ENCODE measurements at places on chromosomes 7 and 10. TPM values are rescaled to one million over a fixed set of nuclear protein-coding genes. Genes with fewer than 3 reads are reported as not detected.

SAMD9 gene
- total RNA-seq: 94.9 TPM

NUTM2E gene
- 0.18 TPM for total RNA-seq

PPRC1 gene
- total RNA-seq: 35.8 TPM

ITIH5 gene
- total RNA-seq: not detected

ADRB1 gene
- 0.20 TPM for total RNA-seq

PTER gene
- 18.3 TPM for total RNA-seq

TRIM50 gene
- not detected for total RNA-seq

TMEM26 gene
- not detected for total RNA-seq

DNA sequence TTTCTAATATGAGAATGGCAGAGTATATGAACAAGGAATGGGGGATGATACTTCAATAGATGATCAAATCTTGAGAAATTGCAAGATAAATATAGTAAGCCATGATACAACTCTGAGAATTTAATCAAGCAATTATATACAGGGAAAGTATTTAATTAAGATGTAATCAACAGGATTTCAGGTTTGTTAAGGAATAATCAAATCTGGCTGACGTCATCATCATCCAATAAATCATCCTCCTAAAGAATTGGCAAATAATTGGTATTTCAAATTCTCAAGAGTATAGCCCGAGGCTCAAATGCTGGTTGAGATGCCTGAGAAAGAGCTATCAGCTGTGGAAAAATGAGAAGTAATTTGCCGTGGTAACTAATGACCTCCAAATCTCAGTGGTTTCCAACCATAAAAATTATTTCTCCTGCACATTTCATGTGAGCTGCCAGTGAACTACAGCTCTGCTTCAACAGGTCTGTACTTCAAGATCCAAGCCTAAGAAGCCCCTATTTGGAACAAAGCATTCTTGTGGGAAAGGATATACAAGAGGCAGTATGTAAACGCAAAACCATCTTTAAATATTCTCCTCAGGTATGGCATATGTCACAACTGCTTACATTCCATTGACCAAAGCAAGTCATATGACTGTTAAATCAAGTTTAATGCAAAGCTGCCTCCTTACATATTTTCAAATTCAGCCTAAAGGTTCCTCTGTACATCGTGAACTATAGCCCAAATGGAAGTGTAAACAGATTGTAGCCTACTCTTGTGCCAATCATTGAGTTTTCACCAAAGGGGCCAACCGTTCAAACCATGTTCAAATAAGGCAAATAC lies 503.0 kb downstream of the KIF20B start:
- no peak for DNase-seq
- H3K27ac ChIP-seq: no peak overlapping the region
- H3K4me1 ChIP-seq: no peaks in the 10 kb centered on the region
- no peaks in the 10 kb centered on the region for H3K36me3 ChIP-seq
- H3K27me3 ChIP-seq: no peaks in the 10 kb centered on the region

DNA sequence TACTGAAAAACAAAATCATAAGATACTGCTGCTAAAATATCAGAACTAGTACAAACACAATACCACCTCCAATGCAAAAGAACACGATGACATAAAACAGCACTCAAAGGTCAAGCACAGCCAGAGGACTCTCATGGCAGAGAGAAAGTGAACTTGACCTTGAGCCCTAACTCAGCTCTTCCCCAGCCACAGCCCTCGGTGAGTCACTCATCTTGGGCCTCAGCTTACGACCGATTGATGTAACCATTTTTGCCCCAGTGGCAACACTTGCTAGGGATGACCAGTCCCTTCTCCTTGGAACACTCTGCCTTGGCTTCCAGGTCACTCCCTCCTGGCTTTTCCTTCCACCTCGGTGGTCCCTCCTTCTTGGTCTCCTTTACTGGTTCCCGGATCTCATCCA lies 77.8 kb downstream of the JAZF1 start:
- no peaks in the 10 kb centered on the region for H3K27me3 ChIP-seq
- H3K4me1 ChIP-seq: peaks cover 3% of the 10 kb centered on the region
- H3K36me3 ChIP-seq: no peaks in the 10 kb centered on the region
- H3K27ac ChIP-seq: no peak overlapping the region
- no peak for DNase-seq

DNA sequence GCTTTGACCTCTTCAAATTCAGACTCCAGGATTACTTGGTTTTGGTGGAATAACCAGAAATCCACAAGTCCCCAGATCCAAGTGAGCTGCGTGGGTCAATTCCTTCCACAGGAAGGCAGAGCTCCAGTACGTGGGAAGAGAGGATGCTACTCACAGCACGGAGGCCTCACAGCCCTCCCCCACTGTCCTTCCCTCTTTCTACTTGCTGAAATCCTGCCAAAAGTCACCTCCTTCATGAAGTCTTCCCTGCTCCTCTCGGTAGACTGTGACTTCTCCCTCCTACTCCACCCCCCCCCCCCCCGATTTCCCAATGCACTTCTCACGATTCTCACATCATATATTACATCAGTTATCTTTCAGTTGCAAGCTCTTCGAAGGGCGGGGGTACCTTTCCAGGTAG lies 12.3 kb downstream of the CAMK2G start:
- H3K27ac ChIP-seq: no peak overlapping the region
- H3K36me3 ChIP-seq: peaks cover 70% of the 10 kb centered on the region
- no peak for DNase-seq
- H3K27me3 ChIP-seq: no peaks in the 10 kb centered on the region
- peaks cover 95% of the 10 kb centered on the region for H3K4me1 ChIP-seq
- H3K4me3 ChIP-seq: no peak overlapping the region

DNA sequence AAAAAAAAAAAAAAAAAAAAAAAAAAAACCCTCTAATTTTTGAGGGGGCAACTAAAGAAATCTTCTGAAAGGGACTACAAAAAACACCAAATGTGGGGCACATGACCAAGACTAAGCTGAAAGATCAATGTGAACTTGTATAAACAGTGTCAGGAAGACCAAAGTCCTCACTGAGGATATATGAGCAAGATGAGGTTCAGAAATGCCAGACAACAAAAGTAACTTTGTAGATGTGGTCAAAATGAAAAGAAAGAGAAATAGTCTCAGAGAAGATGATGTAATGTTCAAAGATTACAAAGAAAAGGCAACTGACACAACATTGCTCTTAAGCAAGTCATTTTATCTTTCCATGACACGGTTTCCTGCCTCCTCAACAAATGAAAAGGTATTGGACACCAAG lies 48.7 kb upstream of the PTPRZ1 start:
- H3K36me3 ChIP-seq: no peaks in the 10 kb centered on the region
- H3K4me1 ChIP-seq: no peaks in the 10 kb centered on the region
- no peak for DNase-seq
- no peak overlapping the region for H3K4me3 ChIP-seq
- no peaks in the 10 kb centered on the region for H3K27me3 ChIP-seq

DNA sequence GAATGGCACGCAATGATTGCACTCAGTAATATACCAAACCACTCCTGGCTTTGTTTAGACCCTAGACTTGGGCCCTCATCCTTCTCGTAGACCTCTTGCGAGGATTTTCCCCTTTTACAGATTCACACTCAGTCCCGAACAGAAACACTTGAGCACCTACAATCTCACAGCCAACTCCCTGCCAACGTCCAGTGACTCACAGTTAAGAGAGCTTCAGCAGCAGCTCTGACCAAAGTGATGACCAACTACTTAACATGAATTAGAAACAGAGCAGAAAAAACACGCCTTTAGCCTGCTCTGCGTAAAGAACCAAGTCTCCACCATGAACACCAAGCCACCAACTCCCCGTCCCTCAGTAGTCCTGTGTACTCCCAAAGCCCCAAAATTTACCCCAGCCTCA lies 2.2 kb downstream of the DNAJC30 start:
- peaks cover 34% of the 10 kb centered on the region for H3K4me1 ChIP-seq
- H3K36me3 ChIP-seq: peaks cover 19% of the 10 kb centered on the region
- no peak for DNase-seq
- no peak overlapping the region for H3K27ac ChIP-seq

GRCh38 chr7:128381161-128381821 lies 19.8 kb upstream of the PRRT4 start:
- no peak overlapping the region for H3K4me3 ChIP-seq
- H3K4me1 ChIP-seq: no peaks in the 10 kb centered on the region
- peaks cover 1% of the 10 kb centered on the region for H3K27me3 ChIP-seq
- no peak overlapping the region for H3K27ac ChIP-seq

- DNase-seq: peak; percentile 25
- no peaks in the 10 kb centered on the region for H3K27me3 ChIP-seq
- peak overlapping the region; percentile 64 for H3K4me3 ChIP-seq
- peaks cover 20% of the 10 kb centered on the region for H3K4me1 ChIP-seq
- H3K27ac ChIP-seq: no peak overlapping the region
Measured at GRCh38 chr7:2633538-2634266, 1.9 kb downstream of the TTYH3 start.

DNA sequence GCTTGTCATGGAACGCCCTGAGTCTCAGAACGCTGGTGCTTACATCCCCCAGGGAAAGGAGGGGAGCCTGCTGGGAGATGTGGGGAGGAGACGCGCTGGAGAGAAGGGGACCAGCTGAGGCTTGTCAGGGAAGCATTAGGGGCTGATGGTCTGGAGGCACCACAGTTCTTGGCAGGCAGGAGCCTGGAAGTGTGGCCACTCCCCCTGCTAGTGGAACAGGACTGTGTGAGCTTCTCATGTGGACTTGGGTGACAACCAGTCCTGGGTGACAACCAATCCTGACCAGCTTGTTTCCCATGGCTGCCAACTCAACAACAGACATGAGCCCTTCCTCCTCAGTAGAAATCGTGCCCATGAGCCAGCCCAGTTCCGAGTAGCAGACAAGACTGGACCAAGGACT lies 87.8 kb downstream of the SPDYE5 start:
- H3K4me1 ChIP-seq: no peaks in the 10 kb centered on the region
- no peaks in the 10 kb centered on the region for H3K36me3 ChIP-seq
- H3K27me3 ChIP-seq: no peaks in the 10 kb centered on the region
- H3K27ac ChIP-seq: no peak overlapping the region
- no peak for DNase-seq
- H3K4me3 ChIP-seq: no peak overlapping the region

DNA sequence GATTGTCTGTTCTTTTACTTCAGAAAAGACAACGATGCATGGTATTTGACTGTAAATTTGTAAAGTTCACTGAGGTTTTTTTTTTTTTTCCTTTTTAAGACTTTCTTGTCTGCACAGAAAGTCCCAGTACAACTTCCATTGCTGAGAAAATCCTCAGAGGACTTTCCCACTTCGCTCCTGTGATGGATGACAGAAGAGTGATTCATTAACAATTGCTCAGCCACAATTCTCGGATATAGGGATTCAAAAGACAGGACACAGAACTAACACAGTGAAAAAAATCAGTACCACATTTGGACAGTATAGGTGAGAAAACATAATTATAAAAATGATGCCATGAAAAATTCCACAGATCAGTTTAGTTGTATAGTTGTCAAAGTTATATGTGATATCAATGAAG lies 48.0 kb downstream of the SEC23IP start:
- H3K36me3 ChIP-seq: peaks cover 43% of the 10 kb centered on the region
- no peak for DNase-seq
- H3K27me3 ChIP-seq: no peaks in the 10 kb centered on the region
- no peak overlapping the region for H3K27ac ChIP-seq

- no peak for DNase-seq
- no peak overlapping the region for H3K4me3 ChIP-seq
- no peaks in the 10 kb centered on the region for H3K4me1 ChIP-seq
- H3K36me3 ChIP-seq: no peaks in the 10 kb centered on the region
Measured at GRCh38 chr10:47178537-47179290, 121.3 kb upstream of the GDF10 start.

DNA sequence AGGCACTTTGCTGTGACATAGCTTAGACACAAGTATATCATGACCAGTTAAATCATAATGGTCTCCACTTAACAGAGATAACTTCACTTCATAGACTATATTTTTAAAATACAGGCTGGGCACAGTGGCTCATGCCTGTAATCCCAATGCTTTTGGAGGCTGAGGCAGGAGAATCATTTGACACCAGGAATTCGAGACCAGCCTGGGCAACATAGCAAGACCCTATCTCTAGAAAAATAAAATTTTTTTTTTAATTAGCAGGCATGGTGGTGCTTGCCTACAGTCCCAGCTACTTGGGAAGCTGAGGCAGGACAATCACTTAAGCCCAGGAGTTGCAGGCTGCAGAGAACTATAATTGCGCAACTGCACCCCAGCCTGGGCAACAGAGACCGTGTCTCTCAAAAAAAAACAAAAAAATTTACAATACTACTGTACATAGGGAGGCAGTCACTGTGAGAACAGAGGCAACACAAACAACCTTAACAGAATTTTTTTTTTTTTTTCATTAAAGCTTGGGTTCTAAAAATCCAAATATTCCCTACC lies 105.1 kb downstream of the USP6NL start:
- H3K36me3 ChIP-seq: no peaks in the 10 kb centered on the region
- peaks cover 2% of the 10 kb centered on the region for H3K4me1 ChIP-seq
- no peak for DNase-seq
- peaks cover 10% of the 10 kb centered on the region for H3K27me3 ChIP-seq

DNA sequence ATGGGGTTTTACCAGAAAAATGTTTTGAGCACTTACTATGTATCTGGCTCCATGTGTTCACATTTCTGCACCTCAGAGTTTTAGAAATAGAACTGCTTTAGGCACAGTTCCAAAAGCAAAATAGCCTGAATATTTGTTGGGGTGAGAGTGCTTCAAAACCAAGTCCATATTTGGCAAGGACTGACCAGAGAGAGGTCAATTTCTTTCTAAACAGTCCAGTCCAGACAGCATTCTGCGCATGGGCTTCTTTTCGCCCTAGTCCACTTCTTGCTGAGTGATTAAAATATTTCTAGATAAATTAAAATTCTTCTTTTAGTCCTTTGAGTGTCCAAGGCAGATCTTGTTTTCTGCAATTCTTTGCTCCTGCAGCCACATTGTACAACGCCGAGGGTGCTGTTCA lies 427.0 kb downstream of the PHTF2 start:
- H3K4me1 ChIP-seq: no peaks in the 10 kb centered on the region
- no peak overlapping the region for H3K4me3 ChIP-seq
- no peaks in the 10 kb centered on the region for H3K36me3 ChIP-seq
- H3K27ac ChIP-seq: no peak overlapping the region

DNA sequence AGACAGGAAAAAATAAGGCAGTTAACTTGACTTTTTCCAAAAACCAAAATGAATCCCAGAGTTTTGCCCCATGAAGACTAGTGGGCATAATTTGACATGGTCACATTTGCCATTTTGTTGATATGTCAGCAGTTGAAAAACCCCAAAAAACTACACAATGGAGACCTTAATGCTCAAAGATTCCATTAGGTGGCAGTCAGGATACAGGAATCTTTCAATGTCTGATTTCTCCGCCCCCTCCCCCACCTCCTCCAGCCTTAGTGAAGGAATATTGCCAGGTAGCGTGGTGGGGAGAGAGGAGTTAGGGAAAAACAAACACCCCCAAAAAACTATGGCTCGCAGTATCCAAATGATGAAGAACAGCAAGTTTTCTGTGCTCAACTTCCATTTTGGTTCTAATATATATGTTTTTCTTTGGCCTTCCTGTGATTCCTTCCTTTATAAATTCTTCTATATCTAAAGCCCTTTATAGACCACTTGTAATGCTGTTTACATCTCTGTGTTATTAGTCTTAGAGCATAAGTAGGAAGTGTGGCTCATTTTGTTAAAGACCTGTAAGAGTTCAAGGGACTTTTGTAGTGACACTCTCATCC lies 6.7 kb upstream of the SMNDC1 start:
- H3K27me3 ChIP-seq: peaks cover 3% of the 10 kb centered on the region
- H3K4me1 ChIP-seq: peaks cover 33% of the 10 kb centered on the region
- no peaks in the 10 kb centered on the region for H3K36me3 ChIP-seq
- peak; percentile 50 for DNase-seq

- DNase-seq: no peak
- H3K27me3 ChIP-seq: peaks cover 6% of the 10 kb centered on the region
- no peak overlapping the region for H3K4me3 ChIP-seq
Measured at GRCh38 chr7:26642416-26642815, 222.0 kb downstream of the SKAP2 start.
